CD4-positive, alpha-beta T cell treated with Interleukin-12 subunit alpha and Interleukin-12 subunit beta, for 1 hour (primary cell): ENCODE measurements at places on chromosomes 4 and X.

DNA sequence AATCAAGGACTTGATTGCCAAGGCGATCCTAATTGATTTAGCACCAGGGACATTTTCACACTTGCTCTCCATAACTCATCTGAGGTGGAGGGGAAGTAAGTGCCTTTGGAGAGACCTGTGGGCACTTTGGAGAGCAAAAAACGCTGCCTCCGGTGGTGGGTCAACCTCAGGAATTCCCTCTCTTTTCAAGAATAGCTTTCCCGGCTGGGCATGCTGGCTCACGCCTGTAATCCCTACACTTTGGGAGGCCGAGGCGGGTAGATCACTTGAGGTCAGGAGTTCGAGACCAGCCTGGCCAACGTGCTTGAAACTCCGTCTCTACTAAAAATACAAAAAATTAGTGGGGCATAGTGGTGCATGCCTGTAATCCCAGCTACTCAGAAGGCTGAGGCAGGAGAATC lies 49.2 kb downstream of the PRPS1 start:
- DNase-seq, result no peak

- DNase-seq, result no peak
Observed at GRCh38 chrX:42386681-42387080, 391.3 kb downstream of the PPP1R2C start.

- DNase-seq, result no peak
Observed at GRCh38 chr4:25449270-25449669, 72.2 kb downstream of the ANAPC4 start.

DNA sequence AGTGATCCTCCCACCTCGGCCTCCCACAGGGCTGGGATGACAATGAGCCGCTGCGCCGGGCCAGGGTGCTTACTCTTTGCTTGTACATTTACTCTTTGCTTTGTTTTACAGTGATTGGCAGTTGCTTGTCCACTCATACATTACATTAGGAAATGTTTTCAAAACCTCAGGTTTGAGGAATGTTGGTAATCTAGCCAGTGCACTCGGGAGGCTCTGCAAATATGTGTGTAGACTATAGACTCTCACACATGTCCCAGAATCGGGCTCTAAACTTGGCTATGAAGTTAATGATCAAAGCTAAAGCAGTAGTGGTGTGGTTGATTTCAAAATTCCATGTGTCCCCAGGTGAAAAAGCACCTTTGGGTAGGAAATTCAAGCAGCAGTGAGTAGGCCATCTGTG lies 20.5 kb downstream of the TRMT44 start:
- DNase-seq, result no peak

GRCh38 chr4:53490161-53490956 lies 100.9 kb downstream of the LNX1 start:
- DNase-seq, result no peak

DNA sequence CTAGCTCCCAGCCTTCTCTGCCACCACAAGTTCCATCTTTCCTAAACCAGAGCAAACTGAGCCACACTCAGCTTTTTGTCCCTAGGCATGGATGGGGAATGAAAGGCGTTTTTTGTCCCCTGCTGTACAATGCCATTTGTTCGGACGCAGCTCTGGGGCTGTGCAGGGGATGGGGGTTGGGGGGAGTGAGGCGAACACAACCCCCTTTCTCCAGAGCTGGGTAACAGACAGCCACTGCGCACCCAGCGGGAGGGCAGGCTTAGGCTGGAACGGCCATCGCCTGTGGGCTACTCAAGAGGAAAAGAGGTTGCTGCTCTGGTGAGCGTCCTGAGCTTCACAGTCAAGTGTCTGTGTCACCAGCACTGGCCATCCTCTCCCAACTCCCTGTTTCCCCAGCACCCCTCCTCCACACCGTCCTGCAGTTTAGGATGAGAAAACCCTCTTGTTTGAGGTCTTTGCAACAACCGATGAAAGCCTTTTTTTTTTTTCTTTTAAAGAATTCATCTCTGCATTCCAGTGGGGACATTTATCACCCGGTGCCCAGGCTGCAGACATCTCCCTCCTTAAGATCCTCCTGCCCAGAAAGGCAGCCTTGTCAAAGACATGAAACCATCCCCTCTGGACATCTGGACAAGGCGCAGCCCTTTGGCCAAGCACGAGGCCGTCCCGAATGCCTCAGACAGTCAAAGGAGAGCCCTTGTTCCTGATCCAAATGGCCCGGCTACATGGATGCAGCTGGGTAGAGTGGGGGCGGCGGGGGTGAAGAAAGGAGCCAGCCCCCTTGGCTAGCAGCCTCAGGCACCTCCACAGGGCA lies 419.6 kb downstream of the BCOR start:
- no peak for DNase-seq

- DNase-seq, result peak; percentile 72
Observed at GRCh38 chr4:48138936-48139335, 4.9 kb upstream of the TXK start.

DNA sequence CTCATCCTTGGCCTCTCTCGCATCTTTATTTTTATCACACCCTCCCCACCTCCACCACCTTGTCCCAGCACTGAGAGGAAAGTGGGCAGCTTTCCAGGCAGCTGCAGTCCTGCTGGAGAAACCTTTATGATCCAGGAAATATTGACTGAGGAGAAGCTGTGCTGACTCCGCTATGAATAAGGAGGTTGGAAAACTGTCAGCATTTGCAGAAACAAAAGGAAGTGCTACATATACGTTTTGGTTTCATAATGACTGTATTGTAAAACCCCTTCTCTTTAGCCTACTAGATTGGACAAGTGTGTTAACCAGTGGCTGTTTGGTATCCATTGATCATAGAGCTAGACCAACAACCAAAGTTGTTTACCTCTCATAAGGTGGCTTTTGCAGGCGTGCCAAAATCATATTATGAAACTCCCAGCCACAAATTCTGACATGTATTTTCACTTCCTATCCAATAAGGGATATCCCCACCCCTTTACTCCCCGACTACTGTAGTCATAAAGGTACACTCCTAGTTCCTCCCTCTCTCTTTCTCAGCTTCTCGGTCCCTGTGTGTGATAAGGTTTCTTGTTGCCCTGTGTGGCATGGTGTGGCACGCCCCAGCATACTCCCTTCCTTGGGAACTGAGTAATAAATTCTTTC lies 88.4 kb downstream of the GPR143 start:
- DNase-seq, result peak; percentile 30

DNA sequence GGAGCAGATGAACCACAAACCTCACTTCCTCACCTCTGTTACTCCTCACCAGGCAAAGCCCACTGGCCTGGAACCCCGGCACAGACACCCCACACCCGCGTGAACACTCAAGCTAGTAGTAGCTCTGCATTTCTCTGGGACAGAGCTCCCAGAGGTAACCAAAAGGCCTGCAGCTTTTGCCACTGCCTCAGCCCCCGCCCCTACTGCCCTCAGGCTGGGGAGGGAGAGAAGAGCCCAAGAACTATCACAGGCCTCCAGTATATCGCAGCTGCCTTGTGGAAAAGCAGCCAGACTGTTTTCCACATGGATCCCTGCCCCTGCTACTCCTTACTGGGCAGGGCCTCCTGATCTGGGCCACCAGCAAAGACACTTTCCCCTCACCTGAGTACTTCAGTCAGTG lies 728.7 kb upstream of the ACTRT1 start:
- no peak for DNase-seq

DNA sequence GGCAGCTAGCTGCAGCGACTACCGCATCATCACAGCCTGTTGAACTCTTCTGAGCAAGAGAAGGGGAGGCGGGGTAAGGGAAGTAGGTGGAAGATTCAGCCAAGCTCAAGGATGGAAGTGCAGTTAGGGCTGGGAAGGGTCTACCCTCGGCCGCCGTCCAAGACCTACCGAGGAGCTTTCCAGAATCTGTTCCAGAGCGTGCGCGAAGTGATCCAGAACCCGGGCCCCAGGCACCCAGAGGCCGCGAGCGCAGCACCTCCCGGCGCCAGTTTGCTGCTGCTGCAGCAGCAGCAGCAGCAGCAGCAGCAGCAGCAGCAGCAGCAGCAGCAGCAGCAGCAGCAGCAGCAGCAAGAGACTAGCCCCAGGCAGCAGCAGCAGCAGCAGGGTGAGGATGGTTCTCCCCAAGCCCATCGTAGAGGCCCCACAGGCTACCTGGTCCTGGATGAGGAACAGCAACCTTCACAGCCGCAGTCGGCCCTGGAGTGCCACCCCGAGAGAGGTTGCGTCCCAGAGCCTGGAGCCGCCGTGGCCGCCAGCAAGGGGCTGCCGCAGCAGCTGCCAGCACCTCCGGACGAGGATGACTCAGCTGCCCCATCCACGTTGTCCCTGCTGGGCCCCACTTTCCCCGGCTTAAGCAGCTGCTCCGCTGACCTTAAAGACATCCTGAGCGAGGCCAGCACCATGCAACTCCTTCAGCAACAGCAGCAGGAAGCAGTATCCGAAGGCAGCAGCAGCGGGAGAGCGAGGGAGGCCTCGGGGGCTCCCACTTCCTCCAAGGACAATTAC lies 1.4 kb downstream of the AR start:
- no peak for DNase-seq

GRCh38 chr4:76984788-76985211 lies 35.2 kb downstream of the SEPTIN11 start:
- DNase-seq, result no peak

GRCh38 chr4:82705169-82705927 lies 93.2 kb downstream of the SCD5 start:
- no peak for DNase-seq

- no peak for DNase-seq
Observed at GRCh38 chr4:22857411-22857810, 164.7 kb downstream of the GBA3 start.

DNA sequence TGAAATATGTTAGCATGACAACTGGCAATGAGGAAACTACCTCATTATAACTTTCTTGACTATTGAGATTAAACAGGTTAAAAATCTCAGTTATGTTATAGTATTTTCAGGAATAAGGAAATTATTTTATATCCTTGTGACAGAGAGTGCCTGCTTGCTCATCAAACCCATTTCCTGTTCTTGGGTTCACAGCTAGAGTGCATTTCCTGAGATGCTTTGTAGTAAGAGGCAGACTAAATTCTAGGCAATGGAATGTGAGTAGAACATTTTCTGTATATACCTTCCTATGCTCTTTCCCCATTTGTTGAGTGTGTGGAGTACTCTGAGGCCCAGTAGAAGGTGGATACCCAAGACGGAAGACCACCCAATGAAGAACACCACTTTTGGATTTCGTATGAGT lies 96.9 kb upstream of the CASK start:
- DNase-seq, result peak; percentile 4

DNA sequence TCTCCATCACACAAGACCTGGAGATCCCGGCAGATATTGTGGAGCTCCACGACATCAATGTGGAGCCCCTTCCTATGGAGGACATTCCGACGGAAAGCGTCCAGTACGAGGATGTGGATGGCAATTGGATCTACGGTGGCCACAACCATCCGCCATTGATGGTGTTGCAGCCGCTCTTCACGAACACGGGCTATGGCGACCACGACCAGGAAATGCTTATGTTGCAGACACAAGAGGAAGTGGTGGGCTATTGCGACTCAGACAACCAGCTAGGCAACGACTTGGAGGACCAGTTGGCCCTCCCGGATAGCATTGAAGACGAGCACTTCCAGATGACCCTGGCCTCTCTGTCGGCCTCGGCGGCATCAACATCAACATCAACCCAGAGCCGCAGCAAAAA lies 717 bp downstream of the YY2 start:
- DNase-seq, result no peak

DNA sequence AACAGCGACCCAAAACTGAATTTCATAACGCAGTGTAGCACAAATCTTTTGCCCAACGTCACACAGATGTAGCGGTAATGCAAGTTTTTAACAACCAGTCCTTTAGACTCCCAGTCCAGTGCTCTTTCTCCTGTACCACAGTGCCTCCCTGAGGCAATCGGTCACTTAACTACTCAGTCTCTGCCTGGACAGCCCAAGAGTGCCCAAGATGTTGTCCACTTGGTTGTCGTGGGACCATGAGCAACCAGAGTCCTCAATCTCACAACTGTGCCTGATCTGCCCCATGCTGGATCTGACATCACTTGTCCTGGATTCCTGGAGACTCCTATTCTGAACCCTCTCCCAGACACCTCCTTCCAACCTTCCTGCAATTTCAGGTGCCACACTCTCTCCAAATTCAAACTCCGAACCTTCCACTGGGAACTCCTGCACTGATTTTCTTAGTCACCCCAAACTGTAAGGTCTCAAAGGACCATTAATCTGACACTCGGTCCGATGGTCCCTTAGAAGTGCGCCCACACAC lies 702 bp downstream of the MMGT1 start:
- DNase-seq, result no peak

DNA sequence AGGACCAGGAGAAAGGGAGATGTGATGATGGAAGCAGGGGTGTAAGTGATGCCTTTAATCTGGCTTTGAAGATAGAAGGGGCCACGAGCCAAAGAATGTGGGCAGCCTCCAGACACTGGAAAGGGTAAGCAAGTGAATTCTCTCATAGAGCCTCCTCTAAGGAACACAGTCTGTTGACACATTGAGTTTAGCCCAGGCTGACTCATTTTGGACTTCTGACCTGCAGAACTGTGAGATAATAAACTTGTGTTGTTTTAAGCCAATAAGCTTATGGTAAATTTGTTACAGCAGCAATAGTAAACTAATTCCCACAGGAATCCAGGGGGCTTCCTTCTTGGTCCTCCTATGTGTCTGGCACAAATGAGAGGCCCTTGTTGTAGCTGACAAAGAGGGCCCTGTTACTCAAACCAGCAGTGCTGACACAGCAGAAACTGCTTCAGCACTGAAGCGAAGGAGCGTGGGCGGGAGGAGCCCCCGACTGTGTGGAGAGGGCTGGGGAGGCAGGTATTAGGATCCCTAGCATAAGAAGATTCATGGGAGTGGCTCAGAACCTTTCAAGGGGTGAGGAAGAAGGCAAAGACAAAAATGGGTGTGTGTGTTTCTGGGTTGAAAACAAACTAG lies 268.7 kb downstream of the NR3C2 start:
- DNase-seq, result no peak

DNA sequence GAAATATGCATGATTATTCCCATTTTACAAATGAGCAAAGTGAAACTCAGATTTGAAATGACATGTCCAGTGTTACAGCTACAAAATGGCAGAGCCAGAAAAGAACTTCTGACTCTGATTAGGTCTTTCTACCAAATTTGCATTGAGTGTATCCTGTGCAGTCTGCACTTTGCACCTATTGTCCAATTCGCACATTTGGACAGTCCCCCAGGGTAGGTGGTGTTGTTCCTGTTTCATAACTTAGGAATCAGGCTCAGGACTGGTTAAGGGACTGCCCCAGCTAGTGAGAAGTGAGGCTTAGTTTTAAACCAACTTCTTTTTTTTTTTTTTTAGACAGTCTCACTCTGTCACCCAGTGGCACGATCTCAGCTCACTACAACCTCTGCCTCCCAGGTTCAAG lies 137.9 kb upstream of the NALF2 start:
- DNase-seq, result no peak

DNA sequence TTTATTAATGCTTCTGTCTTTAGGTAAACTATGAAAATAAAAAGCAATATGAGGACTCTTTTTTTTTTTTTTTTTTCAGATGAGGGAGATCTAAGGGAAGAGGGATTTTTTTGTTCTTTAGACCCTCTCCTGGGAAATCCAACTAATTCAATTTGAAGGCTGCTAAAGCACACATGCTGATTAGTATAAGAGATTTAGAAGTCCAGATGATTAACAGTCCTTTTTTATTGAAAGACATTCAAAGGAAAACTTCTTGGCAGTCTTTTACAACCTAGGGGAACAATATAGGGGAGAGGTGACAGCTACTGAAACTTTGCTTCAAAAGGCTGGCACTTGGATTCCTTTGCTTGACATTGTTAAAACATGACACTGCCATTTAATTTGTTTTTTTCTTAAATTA lies 602.5 kb downstream of the RAPGEF2 start:
- no peak for DNase-seq
